ENCODE measurements at places on chromosomes 11 and 22.

- no peak for DNase-seq
Observed at GRCh38 chr11:128467610-128468041, 119.7 kb downstream of the ETS1 start.

DNA sequence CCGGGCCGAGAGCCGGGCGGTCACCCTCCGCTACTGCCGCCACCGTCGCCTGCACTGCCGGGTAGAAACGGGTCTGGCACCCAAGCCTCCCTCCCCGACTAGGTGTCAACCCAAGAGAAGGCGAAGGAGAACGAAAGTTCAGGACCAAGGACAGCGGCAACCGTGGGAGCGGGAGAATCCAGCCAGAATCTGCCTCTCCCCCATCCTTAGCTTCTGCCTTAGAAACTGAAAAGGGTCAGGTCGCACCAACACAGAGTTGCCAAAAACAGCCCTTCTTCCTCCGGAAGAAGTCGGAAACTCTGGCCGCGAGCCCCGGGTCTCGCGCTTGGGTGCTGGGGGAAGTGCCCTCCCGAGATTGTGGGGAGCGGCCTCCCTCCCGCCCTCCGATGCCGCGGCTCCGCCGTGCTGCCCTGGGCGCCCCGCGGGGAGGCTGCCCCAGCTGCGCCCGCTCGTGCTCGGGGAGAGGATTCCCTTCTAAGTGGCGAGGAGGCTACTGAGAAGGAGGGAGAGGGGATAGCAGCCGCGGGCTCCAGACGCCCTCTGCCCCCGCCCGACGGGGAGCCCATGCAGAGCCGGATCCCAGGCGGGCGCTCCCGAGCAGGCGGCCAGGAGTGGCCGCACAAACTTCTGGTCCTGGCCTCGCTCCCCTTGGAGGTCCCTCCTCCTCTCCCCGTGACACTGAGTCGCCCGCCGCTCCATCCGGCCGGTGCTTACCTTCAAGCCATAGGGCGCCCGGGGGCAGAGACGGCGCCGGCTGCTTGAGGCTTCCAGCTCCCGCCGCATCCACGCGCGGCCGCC, 637 bp downstream of the DRD2 start:
- peak; percentile 23 for DNase-seq

DNA sequence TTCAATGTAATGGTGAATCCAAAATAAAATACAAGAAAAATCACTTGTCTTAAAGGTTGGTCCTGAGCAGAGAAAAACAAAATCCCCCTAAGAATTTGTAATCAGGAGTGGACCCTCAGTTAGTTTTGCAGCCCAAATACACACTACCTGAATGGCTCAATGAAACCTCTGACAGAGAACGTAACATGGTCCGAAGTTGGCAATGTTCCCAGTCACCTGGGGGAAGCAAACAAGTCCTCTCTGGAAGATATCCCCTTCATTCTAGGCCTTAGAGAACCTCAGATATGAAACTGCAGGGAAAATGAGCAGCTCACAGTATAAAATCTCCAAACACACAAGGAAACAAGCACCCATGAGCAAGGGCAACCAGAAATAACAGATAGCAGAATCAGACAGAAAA, 58.2 kb downstream of the MORC2 start:
- peak; percentile 8 for DNase-seq

GRCh38 chr11:103812680-103813079, 223.8 kb upstream of the DDI1 start:
- DNase-seq: no peak

GRCh38 chr22:44500599-44500998, 2.6 kb upstream of the RTL6 start:
- no peak for DNase-seq

- DNase-seq: no peak
Observed at GRCh38 chr11:47186700-47187695, 764 bp upstream of the PACSIN3 start.

DNA sequence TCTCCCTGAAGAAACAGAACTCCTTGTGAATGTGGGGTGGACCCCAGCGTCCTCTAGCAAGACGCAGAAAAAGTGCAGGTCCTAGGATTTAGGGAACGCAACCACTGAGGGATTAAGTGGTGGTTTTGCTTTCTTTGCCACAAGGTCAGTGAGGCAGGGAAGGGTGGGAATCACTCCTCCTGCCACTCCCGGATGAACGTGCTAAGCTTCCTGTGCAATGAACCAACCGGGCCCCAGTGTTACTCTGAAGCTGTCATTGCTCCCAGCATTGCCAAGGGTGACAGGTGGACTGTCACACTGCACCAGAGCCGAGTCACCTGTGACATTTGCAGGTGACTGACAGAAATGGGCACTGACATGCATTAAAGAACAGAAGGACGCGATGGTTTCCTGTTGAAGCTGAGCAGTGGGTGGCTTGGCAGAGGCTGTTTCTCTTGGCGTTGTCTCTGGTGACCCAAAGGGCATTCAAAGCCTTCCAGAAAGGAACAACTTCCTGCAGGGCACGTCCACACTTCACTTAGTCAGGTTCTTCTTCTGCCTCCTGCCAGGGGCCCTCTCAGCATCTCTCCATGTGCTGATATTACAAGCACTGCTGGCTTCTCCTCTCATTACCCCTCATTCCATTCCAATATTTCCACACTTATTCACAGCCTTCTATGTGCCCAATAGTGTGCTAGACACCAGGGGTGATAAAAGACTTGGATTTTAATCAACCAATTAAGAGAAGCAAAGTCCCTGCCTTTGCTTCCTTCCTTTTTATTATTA, 9.7 kb downstream of the KIRREL3 start:
- DNase-seq: no peak

DNA sequence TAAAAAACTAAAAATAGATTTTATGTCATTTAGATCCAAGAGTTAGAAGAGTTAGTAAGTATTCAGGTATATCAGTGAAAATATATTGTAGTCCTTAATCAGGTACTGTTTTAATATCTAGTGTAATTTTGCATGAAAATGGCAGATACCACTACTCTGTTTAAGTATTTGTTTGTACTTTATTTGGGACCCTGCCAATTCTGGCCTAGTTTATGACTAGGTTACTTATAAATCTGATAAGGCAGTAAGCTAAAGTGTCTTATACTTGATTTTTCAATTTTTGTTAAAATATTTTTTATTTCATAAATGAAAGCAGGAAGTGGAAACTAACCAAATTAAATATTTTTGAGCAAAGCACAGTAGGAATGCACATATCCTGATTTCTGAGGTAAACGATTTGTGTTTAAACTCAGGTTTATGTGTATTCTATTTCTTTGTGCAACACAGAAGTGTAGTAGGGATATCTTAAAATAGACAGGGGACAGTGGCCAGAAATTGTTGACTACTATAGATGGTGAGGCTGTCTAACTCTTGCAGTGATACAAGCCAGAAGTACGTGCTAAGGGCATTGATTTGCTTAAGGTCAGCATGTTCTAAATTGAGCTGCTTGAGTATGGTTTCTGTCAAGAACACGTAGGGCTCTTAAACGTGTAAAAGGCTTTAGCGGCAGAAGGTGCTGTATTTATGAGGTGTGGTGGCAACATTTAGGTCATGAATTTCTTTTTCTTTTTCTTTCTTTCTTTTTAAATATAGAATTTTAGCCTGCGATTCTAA, 34.0 kb downstream of the HIPK3 start:
- no peak for DNase-seq

DNA sequence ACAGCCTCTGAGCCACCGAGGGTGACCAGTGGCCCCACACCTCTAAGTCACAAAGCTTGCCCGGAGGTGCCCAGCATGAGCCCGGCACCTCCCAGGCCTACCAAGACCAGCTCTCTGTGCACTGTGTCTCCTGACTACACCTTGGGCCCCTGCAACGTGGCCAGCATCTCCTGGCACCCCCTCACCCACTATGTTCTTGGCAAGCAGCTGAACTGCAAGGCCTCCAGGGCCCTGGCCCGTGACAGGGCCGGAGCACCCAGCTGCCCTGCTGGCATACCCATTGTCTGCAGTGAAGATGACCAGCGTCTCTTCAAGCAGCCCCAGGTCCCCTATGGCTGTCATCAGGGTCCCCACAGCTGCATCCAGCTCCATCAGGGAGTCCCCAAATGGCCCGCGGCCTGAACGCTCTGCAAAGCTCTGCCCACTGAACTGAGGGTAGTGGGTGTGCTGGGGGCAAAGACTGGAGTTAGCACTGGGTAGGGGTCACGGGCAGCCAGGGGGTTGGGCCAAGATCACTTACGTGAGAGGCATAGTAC, 1.6 kb downstream of the ARSA start:
- DNase-seq: no peak

GRCh38 chr11:25939691-25940090, 392.2 kb upstream of the ANO3 start:
- DNase-seq: no peak

GRCh38 chr11:117910941-117911655, 18.1 kb downstream of the TMPRSS13 start:
- DNase-seq: no peak

DNA sequence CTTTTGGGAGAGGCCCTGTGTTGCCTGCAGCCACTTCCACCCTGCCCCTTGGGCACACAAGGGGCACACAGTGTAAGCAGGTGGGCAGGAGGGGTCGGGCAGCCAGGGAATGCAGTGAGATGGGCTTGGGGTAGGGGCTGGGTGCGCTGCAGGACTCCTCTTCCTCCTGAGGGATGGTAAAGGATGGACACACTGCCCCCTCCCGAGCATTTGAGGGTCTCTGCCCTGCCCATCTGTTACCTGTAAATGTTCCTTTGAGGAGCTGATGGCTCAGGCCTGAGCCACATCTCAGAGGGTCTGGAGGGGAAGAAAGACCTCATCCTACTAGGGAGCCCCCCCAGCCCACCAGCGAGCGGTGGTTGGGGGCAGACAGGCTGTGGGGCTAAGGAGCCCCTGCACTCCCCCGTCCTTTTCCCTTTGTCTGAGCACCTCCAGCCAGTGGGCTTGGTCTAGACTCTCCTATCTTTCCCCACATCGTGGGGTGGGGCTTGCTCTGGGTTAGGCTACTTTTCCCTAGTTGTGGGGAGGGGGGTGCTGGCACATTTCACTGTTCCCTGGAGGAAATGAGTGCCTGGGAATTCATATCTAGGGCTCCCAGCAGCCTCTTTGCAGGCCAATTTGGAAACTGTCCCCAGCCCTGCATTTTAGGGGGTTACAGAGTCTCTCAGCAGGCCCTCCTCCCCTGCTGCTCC, 1.7 kb upstream of the TSSC4 start:
- peak; percentile 12 for DNase-seq

GRCh38 chr11:65872586-65873317, at the start of gene EFEMP2:
EFEMP2 (minus strand) TSS chr11:65872800; CDS start chr11:65872354, 446 bp downstream.
- no peak for DNase-seq

- no peak for DNase-seq
Observed at GRCh38 chr22:38462960-38463784, 4.7 kb upstream of the KDELR3 start.

- DNase-seq: no peak
Observed at GRCh38 chr11:3914805-3915204, 59.3 kb downstream of the STIM1 start.

DNA sequence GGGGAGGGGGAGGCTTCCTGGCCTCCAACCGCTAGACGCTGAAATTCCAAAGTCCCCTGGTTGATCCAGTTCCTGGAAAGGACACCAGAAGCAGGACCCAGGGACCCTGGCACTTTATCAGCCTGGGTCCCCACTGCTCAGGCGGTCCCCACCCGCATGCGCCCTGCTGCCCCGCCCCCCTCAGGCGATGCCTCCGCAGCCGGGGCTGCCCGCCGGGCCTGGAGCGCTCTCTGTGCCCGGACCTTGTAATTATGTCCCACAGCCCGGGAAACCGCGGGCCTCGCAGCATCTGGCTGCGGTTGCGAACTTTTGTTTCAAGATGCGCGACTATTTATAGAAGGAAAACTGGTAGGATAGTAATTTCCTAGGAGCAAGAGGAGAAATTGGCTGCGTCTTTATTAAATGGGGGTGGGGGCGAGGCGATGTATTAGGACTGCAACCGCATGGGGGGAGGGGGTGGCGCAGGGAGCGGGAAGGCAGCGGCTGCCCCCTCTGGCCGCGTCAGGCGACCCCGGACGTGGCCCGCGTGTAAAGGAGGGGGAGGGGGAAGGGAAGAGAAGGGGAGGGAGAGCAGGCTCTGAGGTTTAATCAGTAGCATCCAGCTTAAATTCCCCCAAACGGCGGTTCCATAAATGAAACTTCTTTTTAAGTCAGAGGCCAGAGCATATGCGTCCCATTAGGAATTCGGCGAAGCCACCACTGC, 6.1 kb downstream of the WNT7B start:
- no peak for DNase-seq

- no peak for DNase-seq
Observed at GRCh38 chr22:30250039-30250565, 3.5 kb upstream of the LIF start.

DNA sequence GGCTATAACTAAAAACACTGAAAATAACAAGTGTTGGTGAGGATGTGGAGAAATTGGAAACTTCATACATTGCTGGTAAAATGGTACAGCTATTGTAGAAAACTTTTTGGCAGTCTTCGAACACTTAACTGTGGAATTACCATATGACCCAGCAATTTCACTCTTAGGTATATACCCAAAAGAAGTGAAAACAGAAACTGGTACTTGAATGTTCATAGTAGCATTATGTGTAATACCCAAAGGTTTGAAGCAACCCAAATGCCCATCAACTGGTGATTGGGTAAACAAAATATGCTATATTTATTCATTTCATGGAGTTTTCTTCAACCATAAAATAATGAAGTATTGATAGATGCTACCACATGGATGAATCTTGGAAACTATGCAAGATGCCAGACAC, 40.8 kb upstream of the FTH1 start:
- DNase-seq: no peak

DNA sequence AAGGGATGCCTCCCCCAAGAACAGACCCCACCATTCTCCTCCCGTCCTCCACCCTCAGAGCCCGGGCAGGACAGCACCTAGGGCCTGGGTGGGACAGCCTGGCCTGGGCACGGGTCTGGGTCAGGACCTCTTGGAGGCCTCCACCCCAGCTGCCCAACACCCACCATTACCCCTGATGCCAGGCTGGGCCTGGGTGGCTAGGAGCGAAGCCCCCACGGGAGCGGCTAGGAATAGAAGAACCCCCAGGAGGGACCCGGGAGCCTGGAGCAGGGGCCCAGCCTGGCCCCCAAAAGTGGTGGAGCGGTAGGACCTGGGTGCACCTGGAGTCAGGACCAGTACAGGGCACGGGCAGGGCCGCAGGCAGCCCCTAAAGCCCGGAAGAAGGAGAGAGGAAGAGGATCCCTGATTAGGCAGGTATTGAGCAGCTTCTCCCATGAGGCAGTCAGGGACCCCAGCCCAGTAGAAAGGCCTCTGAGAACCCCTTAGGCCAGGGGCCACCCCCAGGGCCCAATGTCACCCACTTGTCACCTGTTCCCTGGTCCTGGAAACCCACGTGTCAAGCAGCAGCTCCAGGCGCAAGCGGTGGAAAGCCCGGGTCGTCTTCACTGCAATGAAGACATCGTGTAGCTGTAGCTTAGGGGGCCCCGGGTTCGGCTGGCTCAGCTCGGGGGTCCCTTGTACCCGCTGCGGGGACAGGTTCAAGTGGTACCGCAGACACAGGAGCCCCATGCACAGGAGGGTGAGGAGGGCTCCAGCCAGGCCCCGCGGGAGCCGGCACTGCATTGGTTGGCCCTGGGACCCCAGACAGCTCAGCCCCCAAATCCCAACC, 575 bp downstream of the MFNG start:
- DNase-seq: no peak

GRCh38 chr22:19776433-19777031, 16.0 kb downstream of the TBX1 start:
- DNase-seq: no peak

- DNase-seq: no peak
Observed at GRCh38 chr11:47775240-47775869, 8.2 kb upstream of the FNBP4 start.

GRCh38 chr11:77207019-77207485, 79.0 kb downstream of the MYO7A start:
- DNase-seq: no peak
